ENCODE measurements at places on chromosomes 2 and 18.

DNA sequence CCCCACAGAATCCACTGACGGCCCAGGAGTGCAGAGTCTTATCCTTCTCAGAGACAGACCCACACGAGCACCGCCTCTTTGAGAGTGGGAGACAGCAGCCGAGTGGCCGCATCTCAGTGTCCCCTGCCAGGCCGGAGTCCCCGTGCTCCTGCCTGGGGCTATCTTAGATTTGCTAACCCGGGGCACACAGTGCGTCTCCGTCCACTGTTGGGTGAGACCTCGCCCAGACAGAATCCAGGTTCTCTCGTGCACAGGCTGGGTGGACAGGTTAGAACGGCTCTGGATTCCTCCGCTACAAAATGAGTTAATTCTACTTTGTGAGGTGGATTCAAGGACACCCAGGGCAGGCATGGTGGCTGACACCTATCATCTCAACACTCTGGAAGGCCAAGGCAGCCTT, 88.3 kb downstream of the ZNF516 start:
- DNase-seq = no peak

- DNase-seq = no peak
Observed at GRCh38 chr18:79056827-79057367, 12.3 kb upstream of the ATP9B start.

DNA sequence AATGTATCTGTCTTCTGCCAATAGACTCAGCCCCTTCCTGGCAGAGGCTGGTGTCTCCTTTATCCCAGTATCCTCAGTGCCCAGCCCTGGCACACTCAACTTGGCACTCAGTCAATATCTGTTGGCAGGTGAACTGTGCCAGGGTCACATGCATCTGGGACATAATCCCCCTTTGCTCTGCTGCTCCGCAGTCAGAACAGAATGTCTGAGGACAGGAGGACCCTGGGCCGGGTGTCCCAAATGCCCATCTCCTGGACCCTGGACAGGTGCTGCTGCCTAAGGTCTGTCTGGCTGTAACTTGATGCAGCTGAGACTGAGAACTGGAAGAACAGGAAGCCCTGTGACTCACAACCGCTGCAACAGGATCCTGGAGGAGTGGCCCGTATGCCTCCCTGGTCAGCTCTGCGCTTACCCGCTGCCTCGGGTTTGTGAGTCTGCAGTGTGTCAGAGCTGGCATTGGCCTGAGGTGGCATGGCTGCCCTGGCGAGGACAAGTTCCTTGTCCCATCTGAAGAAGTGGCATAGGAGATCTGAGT, 11.4 kb downstream of the HK2 start:
- DNase-seq = peak; percentile 98

- DNase-seq = no peak
Observed at GRCh38 chr2:168604252-168604651, 148.2 kb downstream of the CERS6 start.

- DNase-seq = no peak
Observed at GRCh38 chr2:47937677-47938076, 31.4 kb upstream of the FBXO11 start.

All from bronchial epithelial cell (primary cell).